ENCODE measurements at places on chromosomes 2 and 18.

GRCh38 chr18:80205294-80205693 is 42.0 kb downstream of the PARD6G start:
- no peak for DNase-seq

GRCh38 chr2:177204417-177204816 is 8.2 kb upstream of the HNRNPA3 start:
- DNase-seq: no peak

DNA sequence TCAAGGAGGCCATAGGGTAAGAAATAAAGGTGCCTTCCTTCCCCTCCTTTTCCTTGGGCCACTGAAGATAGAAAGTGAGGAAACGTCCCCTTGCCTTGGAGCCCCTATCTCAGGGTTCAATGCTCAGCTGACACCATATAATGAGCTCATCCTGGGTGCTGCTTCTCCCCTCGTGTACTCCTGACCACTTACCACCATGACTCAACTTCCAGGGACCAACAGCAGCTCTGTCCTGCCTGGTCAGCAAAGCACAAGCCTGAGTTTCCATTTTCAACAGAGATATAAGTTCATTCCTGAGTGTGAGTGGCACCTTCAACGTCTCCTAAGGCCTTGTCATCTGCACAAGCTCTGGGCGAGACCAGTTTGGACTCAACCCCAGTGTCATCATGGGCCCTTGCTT is 151.2 kb downstream of the CAPN13 start:
- no peak for DNase-seq

DNA sequence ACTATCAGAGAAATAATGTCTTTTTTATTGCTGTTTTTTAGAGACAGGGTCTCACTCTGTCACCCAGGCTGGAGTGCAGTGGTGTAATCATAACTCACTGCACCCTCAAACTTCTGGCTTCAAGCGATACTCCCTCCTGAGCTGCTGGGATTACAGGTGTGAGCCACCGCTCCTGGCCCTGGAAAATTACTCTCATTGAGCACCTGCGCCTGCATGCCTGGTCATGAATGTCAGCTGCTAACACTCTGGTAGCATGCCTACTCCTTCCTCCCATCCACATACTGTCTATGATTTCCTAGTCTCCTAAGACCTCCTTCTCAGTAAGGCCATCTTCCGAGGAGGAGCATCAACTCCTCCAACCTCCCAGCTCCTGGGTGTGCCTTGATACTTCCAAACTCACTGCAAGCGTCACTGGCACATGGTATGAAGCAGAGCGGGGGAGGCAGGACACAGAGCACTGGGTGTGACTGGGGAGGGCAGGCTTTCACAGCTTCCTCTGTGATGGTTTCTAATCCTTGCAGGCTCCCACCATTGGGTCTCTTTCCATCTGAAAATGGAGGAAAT is 1.6 kb upstream of the MAP2 start:
- no peak for DNase-seq

GRCh38 chr18:51802569-51803428 is 537.2 kb upstream of the DCC start:
- DNase-seq: no peak

All from skeletal muscle cell (primary cell).